ENCODE measurements at places on chromosomes 11 and 22. TPM values are rescaled to one million over a fixed set of nuclear protein-coding genes. Genes with fewer than 3 reads are reported as not detected.

HBB gene
- polyA plus RNA-seq: 55.6 TPM

OPCML gene
- polyA plus RNA-seq: 2.7 TPM

PGR gene
- polyA plus RNA-seq: 9.6 TPM

MRGPRF gene
- polyA plus RNA-seq: 21.1 TPM

OSM gene
- 0.69 TPM for polyA plus RNA-seq

TIGD3 gene
- polyA plus RNA-seq: 7.1 TPM

SGSM1 gene
- 5.1 TPM for polyA plus RNA-seq

TMPRSS5 gene
- 1.4 TPM for polyA plus RNA-seq

OR4D11 gene
- polyA plus RNA-seq: not detected

TYR gene
- 0.24 TPM for polyA plus RNA-seq

PLEKHB1 gene
- polyA plus RNA-seq: 54.9 TPM

TSGA10IP gene
- polyA plus RNA-seq: 17.8 TPM

WT1 gene
- polyA plus RNA-seq: 62.2 TPM

MB gene
- polyA plus RNA-seq: 62.6 TPM

CCT8L2 gene
- 39.0 TPM for polyA plus RNA-seq

NLRP6 gene
- 0.26 TPM for polyA plus RNA-seq

PTGDR2 gene
- polyA plus RNA-seq: 0.28 TPM

MS4A3 gene
- polyA plus RNA-seq: 0.63 TPM

TCN1 gene
- polyA plus RNA-seq: 1.1 TPM

GP1BB gene
- polyA plus RNA-seq: not detected

C11orf86 gene
- polyA plus RNA-seq: not detected

SSH3 gene
- 8.6 TPM for polyA plus RNA-seq

CFAP68 gene
- 103 TPM for polyA plus RNA-seq

NXPE2 gene
- not detected for polyA plus RNA-seq

Measured in testis (tissue), 5 donors.